NCI-H187 (cell line): ENCODE measurements at places on chromosomes 4 and X.

- no peak for DNase-seq
Observed at GRCh38 chrX:20740443-20740842, 473.7 kb upstream of the RPS6KA3 start.

- no peak for DNase-seq
Observed at GRCh38 chr4:165385126-165385525, 6.3 kb downstream of the CPE start.

DNA sequence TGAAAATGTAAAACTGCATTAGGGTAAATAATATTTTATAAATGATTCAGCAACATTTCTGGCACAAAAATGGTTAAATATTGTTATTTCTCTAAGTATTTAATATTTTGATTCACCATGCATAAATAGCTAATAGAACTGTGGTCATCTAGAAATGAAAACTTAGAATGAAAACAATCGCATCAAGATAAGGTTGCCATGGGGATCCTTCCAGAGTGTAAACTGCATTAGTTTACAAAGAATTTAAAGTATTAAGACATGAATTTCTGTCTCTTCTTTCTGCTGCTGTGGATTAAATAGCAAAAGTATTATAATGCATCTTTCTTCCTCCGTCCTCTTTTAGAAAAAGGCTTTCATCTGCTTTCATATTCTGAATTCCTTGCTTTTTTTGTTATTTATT, 1064.6 kb upstream of the SLIT2 start:
- DNase-seq, result no peak

GRCh38 chr4:26916195-26916594, 55.6 kb downstream of the STIM2 start:
- no peak for DNase-seq

DNA sequence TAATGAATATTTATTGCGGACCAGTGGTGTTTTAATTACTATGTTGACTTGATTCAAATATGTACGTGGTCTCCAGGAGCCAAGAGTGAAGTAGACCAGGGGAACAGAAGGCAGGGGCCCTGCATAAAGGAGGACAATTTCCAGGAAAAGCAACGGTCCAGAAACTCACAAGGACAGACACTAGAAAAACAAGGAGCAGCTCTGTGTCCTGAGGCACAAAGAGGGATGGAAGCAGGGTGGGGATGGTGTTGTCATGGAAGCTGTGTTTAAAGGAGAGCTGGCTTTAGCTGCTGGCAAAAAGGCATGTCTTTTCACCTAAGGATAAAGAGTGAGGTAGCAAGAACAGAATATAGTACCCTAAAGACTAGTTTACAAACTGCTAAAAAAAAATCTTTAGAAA, 254.1 kb upstream of the TENM3 start:
- no peak for DNase-seq

GRCh38 chr4:168019019-168019651, 73.2 kb upstream of the ANXA10 start:
- no peak for DNase-seq

GRCh38 chr4:62162606-62163005, 962.5 kb downstream of the ADGRL3 start:
- no peak for DNase-seq

- DNase-seq, result no peak
Observed at GRCh38 chr4:160563552-160564282, 1460.8 kb downstream of the RAPGEF2 start.

DNA sequence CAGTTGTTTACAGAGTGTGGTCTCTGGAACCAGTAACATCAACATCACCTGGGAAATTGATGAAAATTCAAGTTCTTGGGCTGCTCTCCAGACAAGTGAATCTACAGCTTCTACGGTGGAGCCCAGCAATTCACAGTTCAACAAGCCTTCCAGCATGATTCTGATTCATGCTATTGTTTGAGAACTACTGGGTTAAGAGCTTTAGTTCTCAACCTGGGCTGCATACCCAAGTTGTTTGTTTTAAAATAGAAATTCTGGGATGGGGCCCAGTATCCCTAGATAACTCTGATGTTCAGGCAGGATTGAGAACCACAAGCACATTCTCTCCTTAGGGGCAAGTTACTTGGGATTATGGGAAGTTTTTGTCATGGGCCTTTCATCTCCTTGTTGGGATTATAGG, 37.9 kb upstream of the PGK1 start:
- no peak for DNase-seq

DNA sequence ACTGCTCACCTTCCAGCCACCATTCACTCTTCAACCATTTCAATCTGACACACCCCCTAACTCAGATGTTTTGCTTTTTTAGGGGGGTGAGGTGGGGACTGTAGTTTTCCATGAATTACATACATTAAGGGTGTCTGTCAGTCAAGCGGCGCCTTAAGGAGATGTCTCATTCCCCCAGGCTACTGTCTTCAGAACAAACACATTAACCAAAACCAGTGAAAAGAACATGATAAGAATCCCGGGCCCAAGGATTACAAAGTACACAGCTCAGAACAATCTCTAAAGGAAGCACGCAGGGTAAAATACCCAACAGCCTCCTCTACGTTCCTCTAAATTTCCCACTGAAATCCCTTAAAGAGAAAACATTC, 62.5 kb upstream of the IRF2 start:
- DNase-seq, result no peak

GRCh38 chrX:109958266-109958665, 44.6 kb upstream of the TMEM164 start:
- no peak for DNase-seq

GRCh38 chr4:77801260-77801608, 17.9 kb downstream of the CNOT6L start:
- DNase-seq, result no peak

- DNase-seq, result no peak
Observed at GRCh38 chrX:27987862-27988646, 6.8 kb upstream of the DCAF8L1 start.

DNA sequence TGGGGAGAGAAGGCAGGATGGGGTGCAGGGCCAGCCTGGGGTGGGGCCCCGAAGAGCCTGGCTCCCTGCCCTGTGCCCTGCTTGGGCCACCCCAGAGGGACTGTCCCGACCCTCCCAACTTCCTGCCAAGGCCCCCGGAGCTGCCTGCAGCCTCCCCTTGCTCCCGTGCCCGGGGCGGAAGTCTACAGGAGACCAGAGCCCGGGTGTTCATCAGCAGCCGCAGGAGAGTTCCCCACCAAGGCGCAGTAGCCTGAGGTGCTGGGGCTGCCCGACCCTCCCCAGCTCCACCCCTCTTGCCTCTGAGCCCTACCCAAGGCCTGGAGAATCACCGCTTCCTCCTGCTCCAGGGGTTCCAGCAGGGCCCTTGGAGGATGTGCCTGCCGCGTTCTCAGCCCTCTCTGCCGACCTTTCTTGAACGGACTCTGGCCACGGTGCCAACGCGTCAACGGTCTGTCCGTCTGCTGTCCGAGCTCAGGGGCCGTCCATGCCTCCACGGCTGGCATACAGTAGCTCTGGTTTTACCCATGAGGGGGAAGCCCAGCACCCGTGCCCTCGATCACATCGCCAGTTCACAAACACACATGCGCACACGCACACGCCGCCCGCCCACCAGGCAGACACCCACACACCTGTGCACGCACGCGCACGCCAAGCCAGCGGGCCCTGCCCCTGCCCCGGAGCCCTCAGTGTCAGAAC, 36.0 kb upstream of the SPON2 start:
- DNase-seq, result no peak

DNA sequence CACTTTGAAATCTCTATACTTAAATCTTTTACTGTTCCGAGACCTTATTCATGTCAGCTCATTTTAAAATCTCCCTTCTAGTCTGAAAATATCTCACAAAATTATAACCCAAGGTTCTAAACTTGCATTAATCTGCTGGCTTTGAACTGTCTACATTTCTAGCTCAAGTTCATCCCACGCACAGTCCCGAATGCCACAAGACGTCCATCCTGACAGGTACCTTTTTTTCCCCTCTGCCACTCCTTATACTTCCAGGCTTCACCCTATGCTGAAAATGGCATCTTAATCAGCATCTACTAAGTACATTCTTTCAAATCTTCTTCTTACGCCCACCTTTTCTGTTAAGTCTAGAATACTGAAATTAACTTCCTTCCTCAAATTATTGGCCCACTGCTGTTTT, 259.2 kb upstream of the GALNTL6 start:
- no peak for DNase-seq

DNA sequence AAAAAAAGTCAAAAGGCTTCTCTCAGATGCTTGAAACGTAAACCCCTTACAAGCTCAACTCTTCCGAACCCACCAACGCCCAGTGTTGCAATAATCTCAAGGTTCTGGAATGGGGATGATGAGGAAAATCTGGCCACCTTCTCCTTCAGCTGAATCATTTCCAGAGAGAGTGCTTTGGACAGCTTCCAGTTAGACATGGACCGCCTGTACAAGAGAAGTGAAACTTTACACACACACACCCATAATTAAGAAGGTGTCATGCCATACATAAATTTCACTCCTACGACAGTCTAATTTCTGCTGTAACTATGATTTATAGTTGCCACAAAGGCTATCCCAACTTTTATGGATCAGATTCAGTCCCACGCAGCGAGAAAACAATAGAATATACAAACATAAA, 72.3 kb downstream of the PRKG2 start:
- no peak for DNase-seq

DNA sequence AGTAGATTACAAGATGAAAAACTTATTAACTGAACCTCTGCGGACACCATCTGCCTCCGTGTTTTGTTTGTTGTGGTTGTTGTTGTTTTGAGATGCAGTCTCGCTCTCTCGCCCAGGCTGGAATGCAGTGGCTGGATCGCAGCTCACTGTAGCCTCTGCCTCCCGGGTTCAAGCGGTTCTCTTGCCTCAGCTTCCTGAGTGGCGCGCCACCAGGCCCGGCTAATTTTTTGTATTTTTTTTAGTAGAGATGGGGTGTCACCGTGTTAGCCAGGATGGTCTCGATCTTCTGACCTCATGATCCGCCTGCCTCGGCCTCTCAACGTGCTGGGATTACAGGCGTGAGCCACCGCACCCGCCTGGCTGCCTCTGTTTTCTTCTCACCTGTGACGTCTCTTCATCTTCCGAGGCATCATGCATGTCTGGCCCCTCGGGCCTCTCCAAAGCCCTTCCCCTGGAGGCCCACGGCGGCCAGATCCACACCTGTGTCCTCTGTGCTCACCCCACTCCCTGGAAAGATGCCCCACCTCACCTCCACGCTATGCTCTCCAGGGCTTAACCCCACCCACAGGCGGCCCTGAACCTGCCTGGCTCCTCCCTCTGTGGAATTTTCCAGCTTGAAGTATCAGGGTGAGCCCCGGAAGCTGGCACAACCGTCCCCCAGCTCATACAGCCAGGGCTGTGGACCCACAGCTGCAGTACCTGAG, 77.0 kb upstream of the MXD4 start:
- DNase-seq, result no peak

DNA sequence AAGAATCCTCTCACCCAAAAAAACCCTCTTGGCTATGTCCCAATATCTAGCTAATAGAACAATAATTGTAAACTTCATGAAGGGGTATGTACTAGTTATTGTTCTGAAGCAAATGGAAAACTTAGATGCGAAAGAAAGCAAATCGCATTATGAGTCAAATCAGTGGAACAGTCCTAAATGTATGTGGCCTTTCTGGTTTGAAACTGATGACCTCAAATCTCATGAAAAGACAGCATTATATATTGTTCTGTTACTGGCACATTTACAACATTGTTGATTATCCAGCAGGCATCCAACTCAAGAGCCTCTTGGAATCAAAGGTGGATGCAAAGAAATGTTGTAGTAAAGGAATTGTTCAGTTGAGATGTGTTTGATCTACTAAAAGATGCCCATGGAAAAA, 34.7 kb downstream of the CSN3 start:
- no peak for DNase-seq

GRCh38 chr4:75745161-75745560, 20.8 kb downstream of the USO1 start:
- DNase-seq, result no peak

GRCh38 chr4:61571761-61572559, 371.8 kb downstream of the ADGRL3 start:
- no peak for DNase-seq

DNA sequence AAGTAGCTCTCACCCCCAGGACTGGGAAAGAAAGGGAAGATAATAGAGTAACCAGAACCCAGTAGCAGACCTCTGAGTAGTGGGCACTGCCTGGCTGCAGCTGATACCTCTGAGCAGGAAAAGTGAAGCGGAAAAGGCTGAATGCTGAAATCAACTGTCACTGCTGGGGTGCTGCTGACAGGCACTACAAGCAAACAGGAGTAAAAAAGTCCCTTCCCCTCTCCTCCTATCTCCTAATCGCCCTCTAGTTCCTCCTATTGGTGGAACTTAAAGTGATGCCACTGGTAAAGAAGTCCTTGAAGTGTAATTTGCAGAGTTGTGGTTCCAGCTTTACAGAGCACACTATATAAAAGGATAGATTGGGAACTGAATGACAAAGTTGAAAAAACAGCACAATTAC, 32.8 kb upstream of the GLRB start:
- DNase-seq, result no peak
